ENCODE measurements at places on chromosomes 4 and X.

- H3K27me3 ChIP-seq: no peaks in the 10 kb centered on the region
- DNase-seq: no peak
- no peaks in the 10 kb centered on the region for H3K4me1 ChIP-seq
- no peak overlapping the region for H3K4me3 ChIP-seq
Measured at GRCh38 chr4:1033840-1034551, 22.6 kb downstream of the FGFRL1 start.

GRCh38 chr4:108849611-108850168 is 86.8 kb upstream of the ETNPPL start:
- DNase-seq: no peak
- no peak overlapping the region for H3K27ac ChIP-seq
- peaks cover 12% of the 10 kb centered on the region for H3K4me1 ChIP-seq
- no peaks in the 10 kb centered on the region for H3K36me3 ChIP-seq
- peaks cover 6% of the 10 kb centered on the region for H3K27me3 ChIP-seq
- no peak overlapping the region for H3K4me3 ChIP-seq

- no peak overlapping the region for H3K27ac ChIP-seq
- no peak overlapping the region for H3K4me3 ChIP-seq
- no peaks in the 10 kb centered on the region for H3K4me1 ChIP-seq
- DNase-seq: no peak
- H3K36me3 ChIP-seq: no peaks in the 10 kb centered on the region
- no peaks in the 10 kb centered on the region for H3K27me3 ChIP-seq
Measured at GRCh38 chr4:164748375-164748774, 5.6 kb upstream of the SMIM31 start.

- peaks cover 16% of the 10 kb centered on the region for H3K4me1 ChIP-seq
- DNase-seq: no peak
- H3K36me3 ChIP-seq: peaks cover 2% of the 10 kb centered on the region
- H3K4me3 ChIP-seq: no peak overlapping the region
Measured at GRCh38 chr4:37779896-37780295, 46.6 kb upstream of the PGM2 start.

GRCh38 chrX:69424161-69424560 is 80.0 kb upstream of the NALF2 start:
- H3K4me3 ChIP-seq: no peak overlapping the region
- H3K27me3 ChIP-seq: no peaks in the 10 kb centered on the region
- DNase-seq: no peak
- H3K36me3 ChIP-seq: no peaks in the 10 kb centered on the region
- no peaks in the 10 kb centered on the region for H3K4me1 ChIP-seq

DNA sequence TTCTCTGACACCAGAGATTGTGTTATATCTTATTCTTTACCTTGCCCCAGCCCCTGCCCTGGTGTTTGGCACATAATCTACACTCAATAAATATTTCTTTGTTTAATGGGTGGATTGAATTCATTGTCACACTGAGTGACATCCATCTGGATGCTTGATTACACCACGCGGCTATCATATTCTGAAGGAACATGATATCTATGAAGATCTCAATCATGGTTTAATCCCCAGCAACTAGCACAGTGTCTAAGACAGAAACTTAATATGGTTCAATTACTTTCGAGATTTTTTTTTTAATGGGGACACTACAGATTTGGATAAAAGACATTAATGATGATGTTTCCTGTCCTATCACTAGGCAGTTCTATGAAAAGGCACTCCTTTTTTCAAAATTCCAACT is 246.3 kb downstream of the PALLD start:
- H3K27me3 ChIP-seq: peaks cover 39% of the 10 kb centered on the region
- no peak overlapping the region for H3K27ac ChIP-seq
- DNase-seq: no peak
- H3K36me3 ChIP-seq: no peaks in the 10 kb centered on the region
- H3K4me3 ChIP-seq: no peak overlapping the region

DNA sequence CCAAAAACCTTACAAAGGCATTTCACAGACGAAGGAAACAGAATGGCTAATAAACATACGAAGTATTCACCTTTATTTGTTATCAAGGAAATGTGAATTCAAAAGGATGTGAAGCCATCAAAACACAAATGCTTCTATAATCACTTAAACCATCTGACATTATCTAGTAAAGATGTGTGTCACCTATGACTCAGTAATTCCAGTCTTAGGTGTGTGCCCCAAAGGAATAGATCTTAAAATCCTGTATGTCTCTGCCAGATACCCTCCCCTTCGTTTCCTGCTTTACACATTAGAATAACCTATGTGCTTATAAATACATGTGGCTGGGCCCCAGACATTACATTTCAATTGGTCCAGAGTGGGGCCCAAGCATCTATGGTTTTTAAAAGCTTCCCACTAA is 41.8 kb upstream of the CEP135 start:
- no peak for DNase-seq
- H3K4me3 ChIP-seq: no peak overlapping the region
- peaks cover 9% of the 10 kb centered on the region for H3K4me1 ChIP-seq
- no peaks in the 10 kb centered on the region for H3K27me3 ChIP-seq

- no peaks in the 10 kb centered on the region for H3K4me1 ChIP-seq
- H3K27me3 ChIP-seq: no peaks in the 10 kb centered on the region
- peaks cover 30% of the 10 kb centered on the region for H3K36me3 ChIP-seq
- no peak overlapping the region for H3K27ac ChIP-seq
Measured at GRCh38 chr4:105683038-105683437, 25.5 kb downstream of the INTS12 start.

DNA sequence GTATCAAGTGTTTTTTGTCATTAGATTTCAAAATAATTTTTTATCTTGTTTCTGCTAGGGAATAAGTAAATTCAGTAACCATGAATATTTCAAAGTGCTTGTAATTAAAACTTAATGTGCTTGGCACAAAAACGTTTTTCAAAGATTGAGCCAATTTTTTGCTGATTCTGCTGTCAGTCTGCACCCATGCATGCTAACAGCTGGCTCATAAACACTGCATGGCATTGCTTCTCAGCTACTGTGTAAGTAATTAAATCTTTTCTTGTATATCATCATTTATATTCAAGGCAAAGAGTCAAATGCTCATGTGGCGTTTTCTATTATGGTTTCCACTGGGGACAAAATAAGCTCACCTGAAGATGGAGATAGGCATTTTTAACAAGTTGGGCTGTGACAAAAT is 66.8 kb upstream of the SPANXN2 start:
- H3K4me3 ChIP-seq: no peak overlapping the region
- H3K27me3 ChIP-seq: no peaks in the 10 kb centered on the region

GRCh38 chrX:131741103-131741581 is 197.3 kb downstream of the OR13H1 start:
- DNase-seq: no peak
- H3K4me1 ChIP-seq: no peaks in the 10 kb centered on the region
- H3K36me3 ChIP-seq: peaks cover 12% of the 10 kb centered on the region
- no peak overlapping the region for H3K27ac ChIP-seq
- H3K4me3 ChIP-seq: no peak overlapping the region

- no peak overlapping the region for H3K27ac ChIP-seq
- no peak for DNase-seq
- peaks cover 30% of the 10 kb centered on the region for H3K27me3 ChIP-seq
- H3K4me1 ChIP-seq: no peaks in the 10 kb centered on the region
- no peaks in the 10 kb centered on the region for H3K36me3 ChIP-seq
- no peak overlapping the region for H3K4me3 ChIP-seq
Measured at GRCh38 chr4:6388713-6389112, 83.7 kb downstream of the PPP2R2C start.

- H3K27me3 ChIP-seq: no peaks in the 10 kb centered on the region
- peaks cover 22% of the 10 kb centered on the region for H3K4me1 ChIP-seq
- H3K27ac ChIP-seq: peak within 1 kb of the TSS; percentile 93
Measured at GRCh38 chrX:30577362-30577991, at the start of gene TASL. Gene TASL, minus strand, starts transcription at chrX:30577766. Its CDS starts 17,411 bp downstream, at chrX:30560355.

- no peaks in the 10 kb centered on the region for H3K4me1 ChIP-seq
- no peak overlapping the region for H3K27ac ChIP-seq
- H3K27me3 ChIP-seq: no peaks in the 10 kb centered on the region
- no peak overlapping the region for H3K4me3 ChIP-seq
- DNase-seq: no peak
Measured at GRCh38 chr4:1018147-1019020, 7.0 kb downstream of the FGFRL1 start.

- H3K4me3 ChIP-seq: peak overlapping the region; percentile 58
- DNase-seq: peak; percentile 79
- peaks cover 84% of the 10 kb centered on the region for H3K4me1 ChIP-seq
- no peaks in the 10 kb centered on the region for H3K27me3 ChIP-seq
Measured at GRCh38 chr4:40301603-40302002, 33.5 kb upstream of the CHRNA9 start.

GRCh38 chr4:65589921-65590320 is 80.4 kb downstream of the EPHA5 start:
- no peak overlapping the region for H3K27ac ChIP-seq
- H3K36me3 ChIP-seq: no peaks in the 10 kb centered on the region
- DNase-seq: no peak
- no peaks in the 10 kb centered on the region for H3K4me1 ChIP-seq

GRCh38 chrX:115462406-115462805 is 98.6 kb upstream of the PLS3 start:
- no peak for DNase-seq
- no peak overlapping the region for H3K4me3 ChIP-seq
- no peak overlapping the region for H3K27ac ChIP-seq
- no peaks in the 10 kb centered on the region for H3K36me3 ChIP-seq
- no peaks in the 10 kb centered on the region for H3K27me3 ChIP-seq
- H3K4me1 ChIP-seq: no peaks in the 10 kb centered on the region

DNA sequence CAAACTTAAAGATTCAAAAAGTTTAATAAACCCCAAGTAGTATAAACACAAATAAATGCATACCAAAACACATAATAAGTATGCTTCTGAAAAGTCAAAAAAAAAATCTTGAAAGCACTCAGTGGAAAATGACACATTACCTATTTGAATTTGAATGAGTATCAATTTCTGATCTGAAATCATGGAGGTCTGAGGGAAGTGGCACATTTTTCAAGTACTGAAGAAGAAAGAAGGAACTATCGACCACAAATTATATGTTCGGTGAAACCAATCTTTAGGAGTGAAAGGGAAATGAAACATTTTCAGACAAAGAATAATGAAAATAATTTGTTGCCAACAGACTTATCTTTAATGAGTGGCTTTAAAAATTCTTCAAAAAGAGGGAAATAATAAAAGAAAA is 12.1 kb upstream of the F9 start:
- H3K27me3 ChIP-seq: no peaks in the 10 kb centered on the region
- no peak for DNase-seq
- no peaks in the 10 kb centered on the region for H3K4me1 ChIP-seq
- no peak overlapping the region for H3K4me3 ChIP-seq
- no peak overlapping the region for H3K27ac ChIP-seq

- peaks cover 6% of the 10 kb centered on the region for H3K27me3 ChIP-seq
- no peaks in the 10 kb centered on the region for H3K36me3 ChIP-seq
- no peak for DNase-seq
- no peak overlapping the region for H3K27ac ChIP-seq
- no peak overlapping the region for H3K4me3 ChIP-seq
- H3K4me1 ChIP-seq: no peaks in the 10 kb centered on the region
Measured at GRCh38 chr4:68183417-68183816, 53.7 kb upstream of the TMPRSS11F start.

DNA sequence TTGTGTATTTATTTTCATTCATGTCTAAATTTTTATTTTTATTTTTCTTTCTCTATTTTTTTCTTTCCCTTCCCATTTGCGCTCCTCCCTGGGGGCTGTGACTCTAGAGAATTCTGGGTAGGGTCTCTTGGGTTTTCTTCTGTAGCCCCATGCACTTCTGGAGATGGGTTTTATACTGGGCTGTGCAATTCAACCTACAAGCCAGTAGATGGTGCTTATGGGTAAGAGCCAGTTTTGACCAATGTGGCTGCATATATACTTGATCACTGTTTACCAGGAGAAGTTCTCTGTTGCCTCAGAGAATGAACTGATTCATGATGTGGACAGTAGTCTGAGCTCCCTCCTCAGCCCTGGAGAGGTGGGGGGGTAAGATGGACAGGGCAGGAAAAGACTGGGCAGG is 614.6 kb downstream of the PCDH19 start:
- no peaks in the 10 kb centered on the region for H3K4me1 ChIP-seq
- H3K27me3 ChIP-seq: no peaks in the 10 kb centered on the region
- no peak for DNase-seq
- no peak overlapping the region for H3K4me3 ChIP-seq

GRCh38 chr4:72641611-72642010 is 72.6 kb upstream of the ADAMTS3 start:
- H3K27ac ChIP-seq: no peak overlapping the region
- H3K4me1 ChIP-seq: no peaks in the 10 kb centered on the region

DNA sequence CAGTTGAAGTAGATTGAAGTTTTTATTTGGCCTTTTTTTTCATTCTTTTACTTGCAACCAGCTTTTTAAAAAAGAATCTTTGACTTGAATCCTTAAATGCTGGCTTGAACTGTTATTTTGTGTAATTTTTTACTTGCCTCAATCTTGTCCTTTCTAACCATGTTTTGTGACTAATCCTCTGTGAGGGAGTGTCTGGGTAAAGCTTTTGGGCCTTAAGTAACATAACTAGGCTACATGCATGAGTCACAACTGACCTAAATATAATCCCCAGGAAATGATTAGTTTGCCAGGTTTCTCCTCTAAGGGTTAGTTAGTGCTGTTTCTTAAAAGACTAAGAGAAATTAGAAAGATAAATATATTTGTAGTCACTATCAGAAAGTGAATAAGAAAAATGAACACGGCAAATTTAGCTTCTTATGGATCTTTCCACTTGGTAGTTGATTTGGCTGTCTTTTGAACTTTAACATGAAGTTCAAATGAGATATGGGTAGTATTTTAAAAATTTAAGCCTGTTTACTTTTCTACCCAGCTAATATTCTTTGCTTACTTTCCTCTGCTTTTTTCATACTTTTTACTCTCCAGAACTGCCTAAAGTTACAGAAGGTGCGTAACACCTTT is 13.0 kb downstream of the EXOC1 start:
- peaks cover 26% of the 10 kb centered on the region for H3K4me1 ChIP-seq
- no peak for DNase-seq
- H3K4me3 ChIP-seq: no peak overlapping the region
- H3K36me3 ChIP-seq: peaks cover 25% of the 10 kb centered on the region

DNA sequence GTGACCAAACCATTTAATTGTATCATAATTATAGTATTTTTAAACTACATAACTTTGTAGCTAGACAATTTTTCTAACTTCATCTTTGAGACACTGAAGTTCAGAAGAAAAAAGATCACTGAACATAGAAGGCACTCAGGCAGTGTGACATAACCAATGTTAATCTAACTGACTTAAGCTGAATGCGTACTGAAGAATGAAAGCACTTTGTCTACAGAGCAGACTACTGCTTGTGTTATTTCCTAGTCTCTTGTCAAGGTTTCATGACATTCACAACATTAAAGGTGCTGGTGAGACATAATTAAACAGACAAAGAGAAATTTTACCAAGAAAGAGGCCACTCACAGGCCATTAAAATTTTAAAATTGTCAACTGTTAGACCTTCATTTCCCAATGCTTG is 13.5 kb downstream of the AMMECR1 start:
- no peak for DNase-seq

GRCh38 chr4:124964251-124964650 is 251.7 kb upstream of the ANKRD50 start:
- H3K4me1 ChIP-seq: no peaks in the 10 kb centered on the region
- no peak for DNase-seq
- no peaks in the 10 kb centered on the region for H3K27me3 ChIP-seq
- H3K27ac ChIP-seq: no peak overlapping the region
- no peaks in the 10 kb centered on the region for H3K36me3 ChIP-seq
- H3K4me3 ChIP-seq: no peak overlapping the region

Data from activated CD8-positive, alpha-beta memory T cell treated with anti-CD3 and anti-CD28 coated beads, Interleukin-2, amount 10 ng/mL, durations not matched to agents 7 days and 5 days (primary cell).